KBM-7 (cell line): ENCODE measurements at places on chromosomes 4 and X.

DNA sequence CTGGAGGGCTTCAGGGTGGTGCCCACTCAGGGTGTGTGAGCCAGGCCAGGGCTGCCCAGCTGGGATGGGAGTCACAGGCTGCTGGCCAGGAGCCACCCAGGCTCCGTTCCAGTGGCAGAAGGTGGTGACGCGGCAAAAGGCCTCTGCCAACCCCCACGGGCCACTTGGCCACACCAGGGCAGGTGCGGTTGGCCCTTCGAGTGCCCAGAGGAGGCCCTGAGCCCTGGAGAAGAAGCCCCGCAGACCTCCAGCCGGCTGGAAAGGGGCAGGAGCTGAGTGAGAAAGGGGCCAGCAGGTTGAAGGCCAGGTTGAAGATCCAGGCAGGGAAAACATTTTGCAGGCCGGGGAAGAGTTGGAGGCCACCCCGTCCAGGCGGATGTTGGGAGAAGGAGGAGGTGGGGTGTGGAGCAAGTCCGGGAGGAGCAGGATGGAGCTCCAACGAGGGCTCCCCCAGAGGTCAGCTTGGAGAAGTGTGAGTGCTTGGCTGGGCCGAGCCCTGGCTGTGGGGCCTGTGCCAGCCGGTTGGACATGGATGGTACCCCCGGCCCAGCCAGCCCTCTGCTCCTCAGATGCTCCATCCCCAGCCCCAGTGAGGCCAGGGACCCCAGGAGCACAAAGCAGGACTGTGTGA is 2.8 kb upstream of the CPLX1 start:
- no peak for DNase-seq

GRCh38 chrX:18390941-18391538 is 34.4 kb upstream of the CDKL5 start:
- DNase-seq, result peak; percentile 71

- no peak for DNase-seq
These were observed 56.2 kb upstream of the CCDC160 start for GRCh38 chrX:134180601-134181274.

DNA sequence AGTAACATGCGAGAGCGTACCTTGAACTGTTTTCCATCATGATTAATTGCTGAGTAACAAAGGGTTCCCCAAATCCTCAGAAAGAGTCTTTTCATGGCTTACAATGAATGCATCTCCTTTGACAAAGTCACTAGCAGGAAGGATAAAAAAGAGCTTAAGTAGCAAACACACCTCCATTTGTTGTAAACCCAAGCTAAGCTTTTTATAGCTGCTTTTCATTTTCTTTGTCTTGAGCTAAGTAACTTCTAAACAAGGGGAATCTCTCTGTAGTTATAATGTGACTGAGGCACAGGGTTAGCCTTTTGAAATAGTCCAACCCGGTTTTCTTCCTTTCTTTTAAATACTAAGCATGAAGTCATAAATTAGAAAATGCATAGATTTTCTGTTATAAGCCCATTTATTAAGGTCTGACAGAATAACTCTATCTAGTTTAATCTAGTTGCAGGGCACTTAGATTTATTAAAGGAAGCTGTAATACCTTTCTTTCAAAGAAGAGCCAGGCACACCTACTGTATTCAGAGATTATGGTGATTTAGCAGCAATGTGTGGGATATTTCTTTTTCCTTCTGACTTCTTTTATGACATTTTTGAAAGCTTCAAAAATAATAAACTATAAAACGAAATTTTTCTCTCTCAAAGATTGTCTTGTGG is 226.9 kb upstream of the SMIM31 start:
- no peak for DNase-seq

- no peak for DNase-seq
These were observed 77.8 kb upstream of the MXD4 start for GRCh38 chr4:2339458-2340271.

- peak; percentile 25 for DNase-seq
These were observed 31.4 kb upstream of the SLC25A31 start for GRCh38 chr4:127698789-127699200.

- no peak for DNase-seq
These were observed 302.0 kb downstream of the RAB28 start for GRCh38 chr4:13182133-13182532.

DNA sequence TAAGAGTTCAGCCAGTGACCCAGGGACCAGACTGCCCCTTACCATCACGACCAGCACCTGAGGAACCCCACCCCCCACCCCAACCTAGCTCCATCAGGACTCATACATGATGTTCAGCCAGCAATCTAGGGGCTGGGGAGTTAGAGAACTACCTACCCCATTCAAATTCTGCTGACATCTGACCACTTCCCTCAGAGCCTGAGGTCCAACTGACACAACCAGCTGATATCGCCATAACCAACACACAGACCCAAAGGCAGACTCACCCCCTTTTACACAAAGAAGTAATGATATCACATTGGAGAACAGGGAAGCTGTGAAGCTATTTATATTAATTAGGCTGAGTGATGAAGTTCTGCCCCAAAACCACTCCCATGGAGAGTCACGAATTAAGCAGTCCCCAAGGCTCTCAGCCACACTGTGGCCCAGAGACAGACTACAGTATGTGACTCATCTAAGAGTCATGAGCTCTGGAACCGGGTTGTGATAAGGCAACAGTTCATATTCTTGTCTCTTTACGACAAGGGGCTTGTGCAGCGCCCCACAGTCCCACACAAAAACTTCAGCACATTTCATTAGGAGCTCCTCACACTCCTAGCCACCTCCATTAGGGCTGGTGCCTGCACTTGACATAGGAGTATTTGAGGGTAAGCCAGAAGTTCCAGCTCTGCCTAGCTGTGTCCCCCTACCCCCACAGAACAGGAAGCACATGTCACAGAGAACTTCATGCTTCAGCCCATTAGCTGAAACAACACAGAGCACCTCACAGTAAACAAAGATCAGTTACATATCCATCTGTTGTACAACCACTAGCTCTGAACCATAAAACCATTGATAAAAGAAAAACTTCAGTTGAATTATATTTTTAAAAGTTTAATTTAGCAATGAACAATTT is 184.7 kb upstream of the ZCCHC13 start:
- peak; percentile 14 for DNase-seq

- DNase-seq, result no peak
These were observed 2.3 kb downstream of the SLC10A6 start for GRCh38 chr4:86846921-86847320.

DNA sequence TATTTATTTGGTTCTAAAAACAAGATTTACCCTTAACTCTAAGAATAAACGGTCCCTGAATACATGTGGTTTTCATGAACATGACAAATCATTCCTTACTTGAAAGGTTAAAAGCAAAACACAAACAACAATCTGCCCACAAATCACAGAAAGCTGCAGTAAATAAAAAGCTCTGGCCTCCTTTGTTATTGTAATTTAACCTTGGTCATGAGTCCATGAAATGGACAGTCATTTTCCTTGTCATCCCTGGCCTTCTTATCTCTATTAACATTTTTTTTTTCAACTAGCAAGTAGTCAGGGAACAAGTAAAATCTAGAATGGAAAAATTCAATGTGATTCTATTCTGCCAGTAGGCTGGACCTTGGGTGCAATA is 92.7 kb downstream of the SCD5 start:
- DNase-seq, result no peak

DNA sequence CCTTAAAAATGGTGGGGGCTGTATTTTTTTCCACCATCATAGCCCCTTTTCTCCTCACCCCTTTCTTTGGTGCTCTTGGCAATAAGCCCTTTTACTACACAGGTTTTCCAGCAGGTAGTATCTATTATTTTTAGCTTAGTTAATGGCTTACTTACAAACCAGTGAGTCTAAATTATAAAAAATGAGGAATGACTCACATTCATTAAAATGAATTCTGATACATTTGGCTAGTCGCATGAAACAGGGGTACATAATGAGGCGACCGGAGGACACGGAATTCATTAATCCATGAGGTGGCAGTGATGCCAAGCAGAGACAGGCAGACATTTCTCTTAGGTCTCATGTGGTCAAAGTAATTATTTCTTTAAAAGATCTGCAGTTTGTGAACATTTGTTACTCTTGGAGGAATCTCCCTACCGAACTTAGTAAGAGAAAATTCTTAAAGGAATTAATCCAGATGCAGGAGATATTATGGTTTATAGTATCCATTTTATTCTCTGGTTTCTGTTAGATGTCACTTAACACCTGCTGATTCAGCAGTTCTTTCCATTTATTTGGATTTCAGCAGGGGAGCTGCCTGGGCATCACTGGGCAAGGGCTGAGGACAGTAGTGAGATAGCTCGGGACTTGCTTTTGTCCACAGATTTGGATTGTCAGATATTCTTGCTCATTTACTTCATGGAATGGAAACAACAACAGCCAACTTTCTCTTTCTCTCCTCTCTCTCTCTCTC is 575.0 kb upstream of the NR3C2 start:
- no peak for DNase-seq

DNA sequence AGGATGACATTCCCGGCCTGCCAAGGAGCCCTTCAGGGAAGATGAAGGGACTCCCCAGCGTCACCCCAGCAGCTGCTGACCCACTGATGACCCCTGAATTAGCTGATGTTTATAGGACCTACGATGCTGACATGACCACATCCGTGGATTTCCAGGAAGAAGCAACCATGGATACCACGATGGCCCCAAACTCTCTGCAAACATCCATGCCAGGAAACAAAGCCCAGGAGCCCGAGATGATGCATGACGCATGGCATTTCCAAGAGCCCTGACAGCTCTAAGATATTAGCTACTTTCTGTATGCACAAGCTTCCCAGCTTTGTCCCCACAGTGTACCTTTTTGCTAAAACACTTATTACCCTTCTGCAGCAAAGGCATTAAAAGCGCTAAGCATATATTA is 14.4 kb downstream of the AMBN start:
- no peak for DNase-seq

DNA sequence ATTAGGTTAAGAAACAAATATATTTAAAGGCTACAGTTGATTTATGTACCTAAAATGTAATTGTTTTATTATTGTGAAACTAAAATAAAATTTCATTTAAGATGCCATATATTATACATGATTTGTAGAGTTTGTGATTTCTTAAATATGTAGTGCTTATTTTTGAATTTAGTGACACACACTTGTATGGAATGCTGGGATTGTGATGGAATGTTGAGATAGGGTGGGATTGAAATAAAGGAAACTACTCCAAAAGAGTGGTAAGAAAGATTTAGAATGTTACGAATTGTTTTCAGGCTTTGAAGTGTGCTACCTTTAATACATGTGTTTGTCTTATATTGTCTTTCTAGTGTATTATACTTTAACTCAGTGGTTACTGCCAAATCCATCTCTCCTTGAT is 330.3 kb upstream of the PITX2 start:
- no peak for DNase-seq

DNA sequence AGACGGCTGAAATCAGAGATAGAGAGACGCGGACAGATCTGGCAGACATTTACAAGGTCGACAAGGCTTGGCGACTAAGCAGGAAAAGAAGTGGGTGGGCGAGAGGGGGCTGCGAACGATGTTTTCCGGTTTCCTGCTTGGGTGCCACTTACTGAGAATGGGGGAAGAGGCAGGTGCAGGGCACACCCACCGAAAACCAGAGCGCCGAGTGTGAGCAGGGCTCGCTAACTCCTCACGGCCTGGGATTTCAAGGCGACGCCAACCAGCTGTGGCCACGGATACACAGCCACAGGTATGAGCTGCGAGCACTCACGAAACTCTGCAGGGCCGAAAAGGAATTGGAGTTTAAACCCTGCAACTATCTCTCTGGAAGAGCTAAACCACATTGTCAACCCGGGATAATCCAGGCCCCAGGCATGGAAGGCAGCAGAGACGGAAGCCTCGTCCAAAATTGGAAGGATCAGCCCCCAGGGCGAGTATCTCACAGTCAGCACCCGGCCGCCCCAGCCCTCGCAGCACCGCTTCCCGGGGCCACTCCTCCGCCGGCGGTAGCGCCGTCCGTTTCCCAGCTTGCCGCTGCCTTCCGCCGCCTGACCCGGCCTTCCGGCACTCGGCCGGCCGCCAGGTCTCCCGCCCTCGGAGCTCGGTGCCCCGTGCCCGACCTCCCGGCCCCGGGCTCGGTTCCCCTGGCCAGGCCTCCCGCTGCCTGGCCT is 778 bp downstream of the CASP3 start:
- peak; percentile 56 for DNase-seq

DNA sequence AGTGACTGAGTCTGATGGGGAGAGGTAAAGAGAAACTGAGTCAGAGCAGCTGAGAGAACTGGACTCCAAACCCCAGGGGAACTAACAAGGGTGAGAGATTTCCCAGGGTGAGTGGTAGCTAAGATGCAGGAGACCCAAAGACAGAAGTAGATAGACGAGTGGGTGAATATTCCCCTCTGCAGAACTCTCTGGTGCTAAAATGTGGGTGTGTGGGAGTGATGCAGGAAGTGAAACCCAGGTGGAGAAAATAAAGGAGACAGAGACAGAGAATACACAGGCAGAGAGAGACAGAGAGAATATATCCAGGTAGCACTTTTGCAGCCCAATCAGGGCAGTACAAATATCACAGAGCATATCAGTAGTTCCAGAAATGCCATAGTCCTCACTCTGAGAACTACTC is 212.5 kb upstream of the ZIC3 start:
- DNase-seq, result no peak

DNA sequence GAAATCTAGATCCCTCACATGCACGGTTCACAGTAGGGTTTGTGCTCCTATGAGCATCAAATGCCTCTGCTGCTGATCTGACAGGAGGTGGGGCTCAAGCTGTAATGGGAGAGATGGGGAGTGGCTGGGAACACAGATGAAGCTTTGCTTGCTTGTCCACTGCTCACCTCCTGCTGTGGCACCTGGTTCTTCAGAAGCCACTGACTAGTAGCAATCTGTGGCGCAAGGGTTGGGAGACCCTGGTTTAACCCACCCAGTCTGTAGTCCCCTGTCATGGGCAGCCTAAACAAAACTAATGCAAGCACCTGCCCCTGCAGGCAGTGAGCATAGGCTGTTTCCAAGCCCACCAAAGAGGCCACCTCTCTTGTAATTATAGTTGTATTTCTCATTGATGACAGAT is 116.6 kb downstream of the SHOX start:
- DNase-seq, result no peak

DNA sequence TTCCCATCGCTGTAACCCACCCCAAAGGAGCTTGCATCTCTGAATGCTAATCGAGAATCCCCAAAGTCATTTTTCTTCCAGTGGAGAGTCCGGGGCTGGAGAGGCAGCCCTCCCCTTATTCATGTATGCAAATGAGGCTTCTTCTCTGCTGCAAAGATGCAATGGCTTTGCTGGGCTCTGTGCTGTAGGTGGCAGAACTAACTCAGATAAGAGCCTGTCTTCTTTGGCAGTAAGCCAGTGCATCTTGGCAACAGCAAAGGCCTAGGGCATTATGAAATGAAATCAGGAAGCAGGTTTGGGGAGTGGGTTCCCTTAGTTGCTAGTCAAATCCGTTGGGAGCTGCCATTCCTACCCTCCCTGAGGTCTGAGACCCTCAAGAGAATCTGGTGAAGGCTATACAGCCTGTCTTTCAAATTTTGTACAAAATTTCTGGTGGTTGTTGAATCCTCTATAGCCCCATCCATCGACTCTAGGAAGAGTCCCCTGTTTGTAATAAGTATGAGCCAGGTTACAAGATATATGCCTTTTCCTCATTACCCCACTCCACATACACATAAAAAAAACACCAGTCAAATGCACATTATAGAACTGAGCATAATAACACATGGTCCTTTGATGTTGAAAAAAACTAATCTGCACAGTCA is 290.6 kb upstream of the TAPT1 start:
- no peak for DNase-seq

GRCh38 chr4:15918484-15919129 is 19.9 kb downstream of the FGFBP1 start:
- DNase-seq, result no peak

- no peak for DNase-seq
These were observed 270.8 kb downstream of the FSTL5 start for GRCh38 chr4:161892951-161893350.
